ENCODE measurements at places on chromosomes 11 and 22. TPM values are rescaled to one million over a fixed set of nuclear protein-coding genes. Genes with fewer than 3 reads are reported as not detected.

Gene TAGLN
- 6.3 TPM for total RNA-seq

Gene APOA1
- not detected for total RNA-seq

Gene MIAT
- total RNA-seq: 0.37 TPM

Gene CRACR2B
- 0.37 TPM for total RNA-seq

Gene UCP2
- 0.59 TPM for total RNA-seq

Gene PAMR1
- total RNA-seq: 383 TPM

Gene IL18BP
- total RNA-seq: 3.5 TPM

Gene MUC5AC
- not detected for total RNA-seq

Gene MMP27
- not detected for total RNA-seq

Gene KDELR3
- 88.6 TPM for total RNA-seq

Gene COA4
- 77.4 TPM for total RNA-seq

Gene MS4A15
- not detected for total RNA-seq

Gene TMA7B
- total RNA-seq: not detected

Gene TBX1
- not detected for total RNA-seq

Gene MCHR1
- total RNA-seq: 0.37 TPM

Gene TPCN2
- 13.9 TPM for total RNA-seq

Gene MRGPRE
- 0.73 TPM for total RNA-seq

Gene GAS2
- 1.2 TPM for total RNA-seq

Gene FOLR1
- total RNA-seq: not detected

Gene LINC01488
- not detected for total RNA-seq

Gene TMEM121B
- 0.20 TPM for total RNA-seq

Gene SUN2
- total RNA-seq: 71.7 TPM

Gene TOM1
- total RNA-seq: 52.5 TPM

Gene ATG13
- total RNA-seq: 34.5 TPM

Gene NLRP14
- total RNA-seq: 0.20 TPM

Gene DEUP1
- total RNA-seq: not detected

All from subcutaneous preadipocyte (primary cell).